IPS-NIHi11 (cell line): ENCODE measurements at places on chromosomes 3 and 15.

DNA sequence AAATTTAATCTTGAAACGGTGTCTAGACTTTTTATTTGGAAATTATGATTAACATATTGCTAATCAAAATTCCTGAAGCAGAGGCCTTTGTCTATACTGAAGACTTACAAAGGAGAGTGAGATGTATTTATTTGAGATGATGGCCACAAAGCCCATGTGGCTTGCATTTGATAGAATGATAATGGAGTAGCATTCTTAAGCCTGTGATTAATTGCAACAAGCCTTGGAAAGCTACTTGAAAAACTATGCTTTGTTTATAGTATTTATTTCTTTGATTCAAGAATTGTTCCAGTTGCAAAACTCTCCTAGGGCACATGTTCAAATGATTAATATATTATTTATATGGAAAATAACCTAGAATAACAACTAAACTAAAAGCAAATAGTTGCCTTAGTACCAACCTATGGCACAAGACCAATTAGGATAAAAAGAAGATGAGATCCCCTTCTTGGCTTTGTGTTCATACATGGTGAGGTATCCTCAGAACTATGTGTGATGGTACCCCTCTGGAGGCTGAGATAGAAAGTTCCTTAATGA is 244.1 kb upstream of the TBL1XR1 start:
- DNase-seq: no peak

GRCh38 chr15:67863442-67863987 is 23.7 kb upstream of the RNU6-1 start:
- peak; percentile 92 for DNase-seq

- DNase-seq: peak; percentile 95
These were observed 165.6 kb downstream of the NSMCE3 start for GRCh38 chr15:29103824-29104565.

GRCh38 chr3:138406606-138407005 is 27.8 kb upstream of the ESYT3 start:
- no peak for DNase-seq

GRCh38 chr3:47565734-47566550 is 12.7 kb downstream of the CSPG5 start:
- no peak for DNase-seq

DNA sequence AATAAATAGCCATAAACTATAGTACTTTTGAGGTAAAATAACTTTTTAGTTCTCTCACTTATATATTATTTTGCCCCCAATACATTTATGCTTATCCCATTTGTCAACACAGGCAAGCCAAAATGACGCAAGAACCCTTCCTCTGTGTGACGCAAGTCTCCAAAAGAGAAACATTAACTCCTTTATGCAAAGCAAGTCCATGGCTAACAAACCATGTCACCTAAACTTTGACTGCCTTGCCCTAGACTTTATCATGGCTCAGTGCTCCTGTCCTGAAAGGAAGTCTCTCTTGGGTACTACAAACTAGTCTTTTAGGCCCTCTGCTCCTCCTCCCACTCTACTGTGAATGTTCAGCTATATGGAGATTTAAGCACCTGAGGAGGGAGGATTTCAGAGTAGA is 230.5 kb downstream of the UNC13C start:
- DNase-seq: no peak

GRCh38 chr3:14138109-14138877 is 13.4 kb downstream of the TMEM43 start:
- no peak for DNase-seq

DNA sequence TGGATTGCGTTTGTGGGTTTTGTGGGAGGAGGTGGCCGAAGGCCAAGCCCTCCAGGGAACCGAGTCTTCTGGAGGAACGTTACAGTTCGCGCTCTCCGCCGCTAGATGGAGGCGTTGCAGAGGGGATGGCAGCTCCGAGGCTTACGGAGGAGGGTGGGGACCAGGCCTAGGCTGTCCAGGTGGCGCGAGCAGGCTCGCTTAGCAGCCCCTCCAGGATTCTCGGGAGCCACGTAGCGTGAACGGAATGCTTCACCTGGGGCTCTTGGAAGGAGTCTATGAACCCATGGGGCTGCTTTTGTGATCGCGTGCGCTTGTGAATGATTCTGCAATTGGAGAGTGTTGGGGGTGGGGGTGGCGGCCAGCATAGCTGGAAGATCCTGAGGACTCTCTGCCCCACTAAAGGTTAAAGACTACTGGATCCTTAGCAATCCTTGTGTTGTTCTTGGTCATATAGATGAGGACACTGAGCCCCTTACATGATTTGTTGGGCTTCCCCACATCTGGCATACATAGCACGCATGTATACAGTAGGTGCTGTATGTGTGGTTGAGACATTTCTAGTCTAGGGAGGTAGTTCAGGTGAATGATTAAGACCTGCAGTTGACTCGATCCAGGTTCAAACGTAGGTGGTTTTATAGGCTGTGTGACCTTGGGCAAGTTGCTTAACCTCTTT is 25.7 kb downstream of the FAM3D start:
- DNase-seq: peak; percentile 92

DNA sequence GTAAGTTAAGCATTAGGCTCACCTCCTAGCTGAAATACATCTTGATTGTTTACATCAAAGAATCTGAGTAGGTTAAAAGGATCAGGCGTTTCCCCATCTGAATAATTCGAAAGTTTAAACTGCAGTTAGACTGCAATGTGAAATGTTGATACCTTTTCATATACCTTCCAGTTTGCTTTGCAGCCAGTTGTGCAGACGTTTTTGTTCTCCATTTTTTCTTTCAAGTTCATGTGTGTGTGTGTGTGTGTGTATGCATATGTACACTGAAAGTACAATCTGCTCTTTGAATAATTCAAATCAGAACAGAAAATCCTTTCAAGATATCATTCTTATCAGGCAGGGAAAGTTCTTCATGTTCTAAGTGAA is 2.9 kb downstream of the ITPR1 start:
- DNase-seq: no peak

GRCh38 chr15:73004462-73004861 is 47.8 kb upstream of the NEO1 start:
- DNase-seq: no peak
